ENCODE measurements at places on chromosomes 5 and 9.

GRCh38 chr5:115231598-115231997, 31.1 kb downstream of the PGGT1B start:
- no peak for DNase-seq

- no peak for DNase-seq
Observed at GRCh38 chr9:122036408-122036807, 56.7 kb downstream of the TTLL11 start.

GRCh38 chr5:124996023-124996763, 249.8 kb upstream of the ZNF608 start:
- DNase-seq, result no peak

- DNase-seq, result no peak
Observed at GRCh38 chr5:172837640-172838039, 3.6 kb downstream of the ERGIC1 start.

DNA sequence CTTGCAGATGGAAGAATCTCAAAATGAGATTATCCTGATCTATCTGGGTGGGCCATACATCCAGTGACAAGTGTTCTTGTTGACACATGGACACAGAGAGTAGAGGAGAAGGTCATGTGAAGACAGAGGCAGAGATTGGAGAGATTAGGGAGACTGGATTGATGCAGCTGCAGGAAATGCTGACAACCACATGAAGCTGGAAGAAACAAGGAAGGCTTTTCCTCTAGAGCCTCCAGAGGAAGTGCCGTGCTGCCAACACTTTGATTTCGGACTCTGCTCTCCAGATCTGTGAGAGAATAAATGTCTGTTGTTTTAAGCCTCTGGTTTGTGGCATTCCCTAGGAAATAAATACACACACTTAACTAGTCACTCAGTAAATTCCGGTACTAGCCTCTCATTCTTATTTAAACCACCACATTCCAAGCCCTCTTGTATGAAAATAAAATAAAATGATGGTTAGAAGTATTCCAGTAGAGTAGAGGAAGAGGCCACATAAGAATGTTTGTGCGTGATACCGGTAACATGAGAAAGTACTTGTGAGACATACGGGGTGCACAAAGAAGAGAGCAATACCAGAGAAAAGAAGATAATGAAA, 110.9 kb upstream of the DMAC1 start:
- no peak for DNase-seq

DNA sequence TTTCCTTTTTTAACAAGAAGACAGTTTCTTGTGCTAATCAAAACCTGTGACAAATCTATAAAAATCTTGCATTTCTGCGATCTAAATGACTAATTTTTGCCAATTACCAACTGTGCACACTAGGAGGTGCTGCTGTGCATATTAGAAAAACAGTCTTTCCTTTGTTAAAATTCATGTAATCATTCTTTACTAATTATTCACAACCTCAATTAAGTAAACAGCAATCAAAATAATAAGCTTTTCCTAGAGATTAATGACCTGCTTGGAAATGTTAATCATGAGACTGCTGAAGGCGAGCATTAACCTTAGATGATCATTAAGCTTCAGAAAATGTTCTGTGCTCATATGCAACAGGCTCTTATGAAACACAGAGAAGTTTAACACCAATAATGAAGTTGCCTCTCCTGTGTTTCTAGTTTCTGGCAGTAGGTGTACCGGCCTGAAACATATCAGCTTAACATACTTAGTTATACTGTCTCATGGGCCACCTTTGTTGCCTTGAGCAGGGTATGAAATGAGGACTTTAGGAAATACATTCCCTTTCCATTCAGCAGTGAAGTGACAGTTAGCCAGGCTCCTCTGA, 17.7 kb downstream of the RFESD start:
- DNase-seq, result no peak

DNA sequence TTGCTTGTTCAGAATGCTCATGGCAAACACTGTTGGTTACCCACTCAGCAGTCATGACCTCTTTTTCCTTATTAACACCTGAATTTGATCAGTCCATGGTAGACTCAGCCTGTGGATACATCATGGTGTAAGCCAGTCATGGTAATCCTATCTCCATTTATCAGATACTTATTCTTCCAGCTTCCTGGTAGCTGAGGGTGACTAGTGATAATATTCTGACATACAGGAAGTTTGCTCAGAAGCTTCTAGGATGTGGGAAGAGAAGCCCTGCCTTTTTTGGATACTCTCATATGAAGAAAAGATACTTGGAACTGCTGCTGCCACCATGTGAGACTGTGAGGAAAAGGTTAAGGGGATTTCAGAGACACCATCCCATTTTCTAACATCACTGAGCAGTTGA, 7.3 kb downstream of the GDA start:
- no peak for DNase-seq

DNA sequence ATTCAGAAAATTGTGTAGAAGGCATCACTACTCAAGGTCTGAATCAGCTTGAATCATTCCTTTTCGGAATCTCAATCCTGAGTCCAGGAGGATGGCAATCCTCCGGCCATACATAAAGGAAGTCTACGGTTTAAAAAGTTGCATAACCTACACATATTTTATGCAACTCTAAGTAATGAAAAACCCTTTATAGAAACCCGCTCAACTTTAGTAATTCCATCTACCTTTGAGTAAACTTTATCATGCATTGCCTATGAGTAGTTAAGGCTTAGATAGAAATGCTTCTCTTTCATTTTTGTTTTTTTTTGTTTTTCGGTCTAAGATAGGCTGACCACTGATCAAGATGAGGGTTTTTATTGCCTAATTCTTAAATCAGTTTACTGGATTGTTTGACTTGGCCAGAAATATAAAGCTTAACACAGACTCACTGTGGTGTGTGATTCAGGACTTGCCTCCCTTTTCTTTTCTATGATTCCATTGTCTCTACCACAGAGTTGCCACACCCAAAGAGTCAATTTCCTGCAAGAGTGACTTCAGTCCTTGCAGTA, 85.0 kb downstream of the LURAP1L start:
- no peak for DNase-seq

DNA sequence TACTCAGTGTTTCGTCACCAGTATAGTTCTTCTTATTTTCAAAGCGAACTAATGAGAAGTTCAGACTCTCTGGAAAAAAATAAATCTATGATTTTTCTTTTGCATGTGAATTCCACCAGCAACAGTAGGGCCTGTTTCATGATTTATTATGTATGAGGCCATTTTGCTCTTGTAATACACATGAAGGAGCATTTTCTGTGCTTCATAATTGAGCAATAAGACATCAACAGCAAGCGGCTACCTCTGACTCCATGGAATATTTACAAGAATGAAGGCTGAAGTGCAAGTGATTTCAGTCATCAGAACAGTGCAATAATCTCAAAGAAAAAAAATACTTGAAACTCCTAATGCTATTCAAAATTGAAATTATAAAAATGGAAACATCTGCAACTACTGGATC, 282.9 kb upstream of the EDIL3 start:
- no peak for DNase-seq

GRCh38 chr5:13143630-13144029, 800.9 kb downstream of the DNAH5 start:
- DNase-seq, result no peak

DNA sequence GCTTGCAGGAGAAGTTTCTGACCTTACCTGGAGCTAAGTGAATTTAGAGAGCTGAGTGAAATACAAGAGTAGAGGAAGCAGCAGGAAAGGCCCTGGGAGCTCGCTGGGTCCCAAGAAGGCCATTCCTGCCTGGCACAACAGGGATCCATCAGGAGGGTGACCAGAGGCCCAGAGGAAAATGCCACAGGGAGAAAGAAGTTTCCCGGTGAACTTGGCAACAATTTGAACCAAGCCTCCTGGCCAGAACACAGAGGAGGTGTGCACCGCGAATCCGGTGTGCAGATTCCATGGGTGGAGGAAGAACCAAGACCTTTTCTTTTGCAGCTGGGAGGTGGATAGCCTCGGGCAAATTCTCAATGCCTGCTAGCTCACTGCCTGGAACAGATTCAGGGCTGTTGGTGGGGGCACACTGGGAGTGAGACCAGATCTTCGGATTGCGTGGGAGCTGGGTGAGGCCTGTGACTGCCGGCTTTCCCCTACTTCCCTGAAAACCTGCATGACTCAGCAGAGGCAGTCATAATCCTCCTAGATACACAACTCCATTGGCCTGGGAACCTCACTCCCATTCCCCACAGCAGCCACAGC, 1850.9 kb upstream of the NUDT12 start:
- DNase-seq, result no peak

- DNase-seq, result no peak
Observed at GRCh38 chr5:58767104-58767503, 184.2 kb downstream of the RAB3C start.

DNA sequence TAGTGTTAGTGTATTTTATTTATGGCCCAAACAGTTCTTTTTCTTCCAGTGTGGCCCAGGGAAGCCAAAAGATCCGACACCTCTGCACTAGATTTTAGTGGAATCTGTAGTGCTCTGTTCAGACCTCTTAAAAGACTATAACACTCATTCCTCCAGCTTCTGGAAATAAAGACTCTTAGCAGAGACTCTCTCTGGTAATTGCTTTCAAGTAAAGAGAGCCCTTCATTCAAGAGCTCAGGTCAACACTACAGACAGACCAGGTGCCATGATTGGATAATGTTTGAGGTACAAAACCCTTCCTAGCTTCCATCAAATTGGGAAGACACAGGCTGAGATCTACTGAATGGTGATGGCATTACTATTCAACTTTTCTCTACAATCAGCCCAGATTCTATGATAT, 255.8 kb downstream of the PRDM9 start:
- DNase-seq, result peak; percentile 42

DNA sequence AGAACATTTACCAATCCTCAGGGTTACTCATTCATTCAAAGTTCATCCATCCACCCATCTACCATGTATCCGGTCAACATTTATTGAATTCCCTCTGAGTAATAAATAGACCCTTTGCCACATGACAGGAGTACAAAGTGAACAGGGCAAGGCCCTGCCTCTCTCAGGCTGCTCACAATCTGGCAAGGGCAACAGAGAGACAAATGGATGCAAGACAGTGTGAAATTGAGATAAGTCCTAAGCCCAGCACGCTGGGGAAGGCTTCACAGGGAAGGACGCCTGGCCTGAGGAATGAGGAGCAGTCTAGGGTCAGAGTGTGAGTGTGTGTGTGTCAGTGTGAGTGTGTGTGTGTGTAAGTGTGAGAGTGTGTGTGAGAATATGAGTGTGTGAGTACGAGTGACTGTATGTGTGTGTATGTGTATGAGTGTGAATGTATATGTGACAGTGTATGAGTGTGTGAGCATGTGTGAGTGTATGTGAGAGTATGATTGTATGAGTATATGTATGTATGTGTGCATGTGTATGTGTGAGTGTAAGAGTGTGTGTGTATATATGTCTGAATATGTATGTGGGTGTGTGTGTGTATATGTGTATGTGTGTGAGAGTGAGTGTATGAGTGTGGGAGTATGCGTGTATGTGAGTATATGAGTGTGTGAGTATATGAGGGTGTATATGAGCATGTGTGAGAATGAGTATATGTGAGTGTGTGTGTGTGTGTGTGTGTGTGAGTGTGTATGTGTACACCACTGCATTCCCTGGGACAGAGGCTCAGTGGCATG, 145.6 kb downstream of the FSTL4 start:
- DNase-seq, result no peak

DNA sequence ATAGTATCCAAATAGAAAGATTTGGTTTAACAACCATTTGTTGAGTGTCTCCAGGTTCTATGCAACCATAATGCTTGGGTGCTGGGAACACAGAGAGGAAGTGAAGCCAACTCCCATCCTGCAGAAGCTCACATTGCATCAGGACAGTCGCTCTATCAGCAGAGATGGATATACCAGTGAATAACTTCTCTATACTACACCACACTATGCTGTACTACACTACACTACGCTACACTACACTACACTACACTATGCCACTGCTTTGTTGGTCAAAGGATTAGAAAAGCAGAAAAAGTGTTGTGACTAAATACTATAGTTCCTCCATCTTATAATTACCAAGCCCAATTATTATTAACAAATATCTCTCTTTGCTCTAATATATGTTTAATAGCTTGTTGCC, 89.2 kb upstream of the PRRC1 start:
- no peak for DNase-seq

DNA sequence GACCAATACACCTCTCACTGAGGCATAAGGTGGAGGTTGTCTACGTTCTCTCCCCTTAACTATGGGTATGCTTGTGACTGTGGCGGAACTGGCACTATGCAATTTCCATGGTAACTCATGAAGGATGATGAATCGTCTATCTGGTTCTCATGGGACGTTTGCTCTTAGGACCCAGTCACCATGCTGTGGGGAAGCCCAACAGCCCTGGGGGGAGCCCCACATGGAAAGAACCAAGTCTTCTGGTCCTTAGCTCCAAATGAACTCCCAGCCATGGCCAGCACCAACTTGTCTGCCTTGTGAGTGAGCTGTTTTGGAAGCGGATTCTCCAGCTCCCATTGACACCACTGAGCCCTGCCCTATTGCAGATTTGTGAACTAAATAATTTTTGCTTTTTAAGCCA, 188.7 kb upstream of the S1PR3 start:
- no peak for DNase-seq

- DNase-seq, result no peak
Observed at GRCh38 chr5:16618138-16618897, 1.5 kb upstream of the RETREG1 start.

DNA sequence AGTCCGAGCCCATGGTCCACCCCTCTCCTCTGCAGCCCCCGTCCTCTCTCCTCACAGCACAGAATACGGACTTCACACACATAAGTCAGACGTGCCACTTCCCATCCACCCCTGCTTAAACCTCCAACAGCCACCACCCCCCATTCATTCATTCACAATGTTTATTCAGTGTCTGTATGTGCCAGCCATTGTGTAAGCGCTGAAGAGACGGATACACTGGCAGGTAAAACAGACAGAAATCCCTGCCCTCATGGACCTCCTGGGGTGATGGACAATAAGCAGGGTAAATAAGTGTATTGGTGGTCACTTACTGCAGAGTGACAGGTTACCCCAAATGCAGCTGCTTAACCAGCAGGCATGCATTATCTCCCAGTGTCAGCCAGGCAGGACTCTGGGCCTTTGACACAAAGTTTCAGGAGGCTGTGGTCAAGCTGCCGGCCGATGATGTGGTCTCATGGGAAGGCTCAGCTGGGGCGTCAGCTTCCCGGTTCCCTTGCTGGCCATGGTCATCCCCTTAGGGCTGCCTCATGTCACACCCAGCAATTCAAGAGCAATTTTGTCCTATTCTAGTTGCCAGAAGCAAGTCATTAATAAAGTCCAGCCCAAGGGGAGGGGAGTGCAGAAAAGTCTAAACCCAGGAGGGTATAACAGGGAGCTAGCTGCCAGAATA, 1.8 kb upstream of the PAXX start:
- no peak for DNase-seq

- no peak for DNase-seq
Observed at GRCh38 chr5:84869675-84870074, 485.0 kb upstream of the EDIL3 start.
